ENCODE measurements at places on chromosomes 7 and 10.
A peak's percentile ranks its signal among the peaks of the same experiment; 100 is the strongest.

- DNase-seq, result no peak
These were observed 425.9 kb downstream of the LRMDA start for GRCh38 chr10:75857269-75857846.

DNA sequence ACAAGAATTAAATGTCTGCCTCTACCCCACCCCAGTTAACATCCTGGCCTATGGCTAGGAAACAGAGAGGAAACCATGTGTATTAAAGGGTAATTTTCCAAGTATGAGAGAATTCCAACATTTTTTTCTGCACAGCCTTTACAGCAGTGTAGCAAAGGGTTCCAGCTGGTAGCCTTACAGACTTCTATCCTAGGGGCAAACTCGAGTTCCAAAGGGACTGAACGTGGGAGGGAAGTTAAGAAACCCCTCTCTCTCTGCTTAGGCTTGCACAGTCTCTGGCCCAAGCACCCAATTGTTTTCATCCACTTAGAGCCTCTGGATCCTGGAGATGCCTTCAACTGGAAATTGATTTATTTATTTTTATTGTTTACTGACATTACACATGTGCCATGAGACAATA is 60.3 kb downstream of the SLC16A12 start:
- no peak for DNase-seq

DNA sequence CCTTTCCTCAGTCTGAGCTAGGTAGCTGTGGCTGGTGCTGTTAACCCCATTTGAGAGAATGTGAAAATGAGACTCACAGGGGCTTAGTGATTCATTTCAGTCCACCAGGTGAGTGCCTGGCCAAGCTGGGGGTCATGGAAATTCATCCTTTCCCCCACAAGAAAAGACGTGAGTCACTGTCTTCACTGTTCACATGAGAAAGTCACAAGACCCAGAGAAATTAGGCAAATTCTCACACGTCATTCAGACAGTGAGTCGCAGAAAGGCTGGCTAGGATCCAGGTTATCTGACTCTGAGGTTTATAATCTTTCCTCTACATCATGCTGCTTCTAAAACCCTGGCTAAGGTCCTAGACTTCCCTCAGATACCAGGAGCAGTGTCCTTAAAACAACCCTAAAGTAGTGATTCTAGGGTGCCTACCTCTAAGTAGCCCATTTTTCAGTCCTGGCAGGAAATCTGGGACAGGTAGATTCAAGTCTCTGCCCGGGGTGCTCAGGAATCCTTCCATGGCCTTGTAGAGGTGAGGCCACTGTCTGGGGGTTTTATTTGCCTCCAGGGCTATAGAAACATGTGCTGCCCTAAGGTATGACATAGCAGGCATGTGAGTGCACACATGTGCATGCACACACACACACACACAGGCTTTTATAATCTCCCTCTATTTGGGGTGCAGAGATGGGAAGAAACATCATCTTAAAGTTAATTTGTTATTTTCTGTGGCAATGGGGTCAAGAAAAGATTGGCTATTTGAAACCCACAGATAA is 427.9 kb upstream of the CELF2 start:
- DNase-seq, result peak; percentile 28

DNA sequence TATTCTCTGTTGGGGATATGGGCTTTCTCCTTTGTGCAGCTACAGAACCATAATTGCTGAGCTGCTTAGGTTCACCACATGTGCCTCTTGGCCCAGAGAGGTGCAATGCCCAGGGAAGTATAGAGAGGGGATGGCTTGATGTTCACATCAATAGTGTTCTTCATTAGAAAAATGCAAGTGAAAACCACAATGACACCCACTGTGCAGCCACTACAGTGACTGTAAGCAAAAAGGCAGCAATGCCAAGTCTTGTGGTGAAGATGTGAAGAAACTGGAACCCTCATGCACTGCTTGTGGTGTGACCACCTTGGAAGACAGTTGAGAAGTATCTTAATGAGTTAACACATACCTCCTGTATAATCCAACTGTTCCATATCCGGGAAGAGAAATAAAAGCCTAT is 318.9 kb upstream of the ZMIZ1 start:
- DNase-seq, result no peak

GRCh38 chr10:75788394-75789205 is 357.2 kb downstream of the LRMDA start:
- no peak for DNase-seq

GRCh38 chr7:82600531-82600930 is 157.0 kb upstream of the CACNA2D1 start:
- DNase-seq, result no peak

- DNase-seq, result no peak
These were observed 17.5 kb downstream of the TUBAL3 start for GRCh38 chr10:5387169-5387568.

- no peak for DNase-seq
These were observed 144.2 kb upstream of the EGR2 start for GRCh38 chr10:62960416-62960815.

DNA sequence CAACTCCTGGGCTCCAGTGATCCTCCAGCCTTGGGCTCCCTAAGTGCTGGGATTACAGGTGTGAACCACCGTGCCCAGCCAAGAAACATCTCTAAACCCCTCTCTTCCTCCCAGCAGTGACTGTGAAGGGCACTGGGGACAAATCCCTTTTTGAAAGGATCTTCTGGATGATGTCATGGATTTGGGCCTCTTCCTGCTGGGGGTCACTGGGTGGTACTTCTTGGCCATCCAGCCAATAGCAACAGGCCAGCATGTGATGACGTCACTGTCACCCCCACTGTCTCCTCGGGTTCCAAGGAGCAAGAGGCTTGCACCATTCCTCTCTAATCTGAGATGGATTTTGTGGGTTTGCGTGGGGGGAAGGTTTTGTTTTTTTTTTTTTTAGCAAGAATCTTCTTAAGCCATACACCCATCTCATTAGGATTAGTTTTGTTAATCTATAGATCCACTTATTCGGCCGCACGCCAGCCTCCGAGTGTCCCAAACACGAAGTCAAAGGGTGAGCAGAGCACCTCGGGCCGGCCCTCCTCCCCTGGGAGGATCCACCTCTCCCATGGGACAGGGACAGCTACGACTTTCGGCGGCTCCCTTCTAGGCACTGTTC is 29.4 kb upstream of the TNRC18 start:
- no peak for DNase-seq

- DNase-seq, result no peak
These were observed 167.0 kb downstream of the ARID5B start for GRCh38 chr10:62068464-62068863.

GRCh38 chr10:128165536-128165935 is 39.3 kb upstream of the MKI67 start:
- DNase-seq, result no peak

- DNase-seq, result peak; percentile 6
These were observed 76.1 kb upstream of the ZEB1 start for GRCh38 chr10:31242902-31243301.

- DNase-seq, result no peak
These were observed 171.5 kb downstream of the ZMYND11 start for GRCh38 chr10:306675-307185.

- peak; percentile 68 for DNase-seq
These were observed 38.4 kb downstream of the SLC39A12 start for GRCh38 chr10:17989908-17990767.

GRCh38 chr7:142808461-142808801 is 37.7 kb downstream of the PRSS2 start:
- no peak for DNase-seq

DNA sequence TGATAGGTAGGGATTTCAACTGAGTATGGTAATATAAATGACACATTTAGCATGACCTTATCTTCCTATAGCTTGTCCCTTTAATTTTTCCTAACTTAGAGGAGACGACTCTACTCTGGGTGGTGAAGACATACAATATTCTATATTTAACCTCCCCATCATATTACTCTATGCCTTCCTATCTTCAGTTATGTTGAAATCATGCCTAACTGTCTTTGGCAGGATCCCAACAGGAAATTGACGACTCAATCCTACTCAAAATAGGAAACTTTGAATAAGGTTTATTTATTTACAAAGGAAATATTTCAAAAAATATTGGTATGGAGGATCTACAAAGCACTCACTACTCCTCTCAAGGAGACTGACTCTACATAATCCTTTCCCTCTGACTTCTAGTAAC is 24.1 kb upstream of the SEMA3A start:
- DNase-seq, result no peak

DNA sequence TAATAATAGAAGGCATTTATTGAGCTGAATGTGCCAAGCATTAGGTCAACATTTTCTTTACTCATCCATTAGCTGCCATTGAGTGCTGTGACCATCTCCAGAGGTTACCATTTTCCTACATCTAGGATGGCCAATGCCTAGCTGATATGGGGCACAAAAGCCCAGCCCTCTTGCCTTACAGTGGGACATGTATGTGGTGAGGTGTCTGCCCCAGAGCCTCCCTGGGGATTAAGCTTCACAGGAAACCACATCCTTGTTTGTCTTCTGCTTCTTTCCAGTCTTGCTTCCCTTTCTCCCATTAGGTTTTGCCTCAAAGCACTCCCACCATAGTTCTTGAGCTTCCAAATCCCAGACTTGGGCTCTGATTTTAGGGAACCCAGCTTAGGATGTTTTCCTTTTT is 258.7 kb downstream of the SORCS3 start:
- no peak for DNase-seq

DNA sequence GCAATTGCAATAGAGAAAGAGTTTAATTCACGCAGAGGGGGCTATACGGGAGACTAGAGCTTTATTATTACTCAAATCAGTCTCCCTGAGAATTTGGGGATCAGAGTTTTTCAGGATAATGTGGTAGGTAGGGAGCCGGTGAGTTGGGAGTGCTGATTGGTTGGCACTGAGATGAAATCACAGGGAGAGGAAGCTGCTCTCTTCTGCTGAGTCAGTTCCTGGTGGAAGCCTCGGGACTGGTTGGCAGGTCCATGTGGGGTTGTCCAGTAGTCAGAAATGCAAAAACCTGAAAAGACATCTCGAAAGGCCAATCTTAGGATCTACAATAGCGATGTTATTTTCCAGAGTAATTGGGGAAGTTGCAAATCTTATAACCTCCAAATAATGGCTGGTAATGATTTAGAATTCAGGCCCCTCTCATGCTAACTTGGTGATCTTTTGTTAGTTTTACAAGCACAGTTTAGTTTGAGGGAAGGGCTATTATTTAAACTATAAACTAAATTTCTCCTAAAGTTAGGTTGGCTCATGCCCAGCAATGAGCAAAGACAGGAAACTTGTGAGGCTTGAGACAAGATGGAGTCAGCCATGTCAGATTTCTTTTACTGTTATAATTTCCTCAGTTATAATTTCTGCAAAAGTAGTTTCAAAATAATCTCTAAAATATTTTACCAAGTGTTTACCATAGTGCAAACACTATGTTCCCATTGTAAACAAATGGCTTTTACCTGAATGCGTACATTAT is 39.4 kb upstream of the SLC25A13 start:
- no peak for DNase-seq

- DNase-seq, result no peak
These were observed 5.1 kb upstream of the ADAMTS14 start for GRCh38 chr10:70666960-70667798.

DNA sequence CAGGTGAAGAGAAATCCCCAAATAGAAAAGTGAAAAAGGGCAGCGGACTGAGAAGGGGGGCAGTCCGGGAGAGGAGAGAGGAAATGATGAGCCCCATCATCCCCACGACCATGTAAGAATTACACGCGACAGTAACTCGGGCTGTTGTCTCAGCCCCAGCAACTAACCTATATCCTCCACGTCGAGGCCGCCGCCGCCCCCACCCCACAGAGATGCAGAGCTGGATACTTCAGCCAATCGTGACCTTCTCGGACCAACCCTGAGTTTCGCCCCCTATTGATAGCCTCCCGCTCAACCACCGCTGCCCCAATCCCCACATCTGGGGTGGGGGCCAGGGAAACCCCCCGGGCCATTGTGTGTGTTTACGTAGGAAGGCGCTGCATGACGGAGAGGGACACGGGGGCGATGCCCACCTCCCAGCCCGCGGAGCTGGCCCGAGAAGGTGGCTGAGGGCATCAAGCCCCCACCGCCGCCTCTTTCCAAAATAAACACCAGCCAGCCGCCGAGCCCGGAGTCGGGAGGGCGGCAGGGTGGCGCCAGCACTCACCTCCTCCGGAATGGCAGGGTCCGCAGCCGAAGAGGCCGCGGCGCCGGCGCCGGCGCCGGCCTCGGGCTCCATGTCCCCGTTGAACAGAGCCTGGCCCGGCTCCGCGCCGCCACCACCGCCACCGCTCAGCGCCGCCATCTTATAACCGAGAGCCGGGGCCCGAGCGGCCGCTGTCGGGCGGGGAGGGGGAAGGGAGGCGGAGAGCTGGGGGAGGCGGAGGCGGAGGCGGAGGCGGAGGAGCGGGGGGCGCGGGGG is 509 bp downstream of the BRAF start:
- peak; percentile 83 for DNase-seq

GRCh38 chr10:16392531-16393069 is 44.2 kb upstream of the PTER start:
- no peak for DNase-seq

- peak; percentile 66 for DNase-seq
These were observed 101.1 kb downstream of the TNS3 start for GRCh38 chr7:47480576-47481538.

DNA sequence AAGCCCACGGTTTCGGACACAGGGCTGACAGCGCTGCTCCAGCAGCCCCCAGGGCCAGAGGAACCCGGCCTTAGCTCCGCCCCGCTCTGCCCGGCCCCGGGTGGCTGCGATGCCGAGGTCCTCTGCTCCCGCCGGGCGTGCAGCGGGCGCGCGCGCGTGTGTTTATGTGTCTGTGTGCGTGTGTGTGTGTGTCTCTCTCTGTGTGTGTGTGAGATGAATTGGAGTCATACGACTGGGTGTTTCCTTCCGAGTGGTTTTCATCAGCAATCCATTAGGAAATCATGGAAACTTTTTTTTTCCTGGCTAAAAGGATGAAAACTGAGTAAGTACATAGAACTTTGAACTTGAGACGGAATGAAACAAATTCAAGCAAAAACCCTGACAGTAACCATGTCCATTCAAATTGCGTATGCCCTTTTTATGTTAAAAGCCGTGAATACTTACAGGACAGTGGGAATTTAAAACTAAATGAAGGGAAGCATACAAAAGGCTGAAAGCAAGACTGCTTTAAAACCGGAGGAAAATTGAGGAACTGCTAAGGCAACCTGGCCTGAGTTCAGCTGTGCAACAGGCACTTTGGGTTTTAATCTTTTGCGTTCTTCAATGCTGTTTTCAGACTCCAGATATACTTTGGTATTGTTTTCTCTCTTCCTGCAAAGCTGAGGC is at the start of gene CPED1:
CPED1 (plus strand) TSS at position 121 of the 666 bp plus-strand sequence. CDS start 911 bp downstream, outside the sequence.
- peak; percentile 37 for DNase-seq

DNA sequence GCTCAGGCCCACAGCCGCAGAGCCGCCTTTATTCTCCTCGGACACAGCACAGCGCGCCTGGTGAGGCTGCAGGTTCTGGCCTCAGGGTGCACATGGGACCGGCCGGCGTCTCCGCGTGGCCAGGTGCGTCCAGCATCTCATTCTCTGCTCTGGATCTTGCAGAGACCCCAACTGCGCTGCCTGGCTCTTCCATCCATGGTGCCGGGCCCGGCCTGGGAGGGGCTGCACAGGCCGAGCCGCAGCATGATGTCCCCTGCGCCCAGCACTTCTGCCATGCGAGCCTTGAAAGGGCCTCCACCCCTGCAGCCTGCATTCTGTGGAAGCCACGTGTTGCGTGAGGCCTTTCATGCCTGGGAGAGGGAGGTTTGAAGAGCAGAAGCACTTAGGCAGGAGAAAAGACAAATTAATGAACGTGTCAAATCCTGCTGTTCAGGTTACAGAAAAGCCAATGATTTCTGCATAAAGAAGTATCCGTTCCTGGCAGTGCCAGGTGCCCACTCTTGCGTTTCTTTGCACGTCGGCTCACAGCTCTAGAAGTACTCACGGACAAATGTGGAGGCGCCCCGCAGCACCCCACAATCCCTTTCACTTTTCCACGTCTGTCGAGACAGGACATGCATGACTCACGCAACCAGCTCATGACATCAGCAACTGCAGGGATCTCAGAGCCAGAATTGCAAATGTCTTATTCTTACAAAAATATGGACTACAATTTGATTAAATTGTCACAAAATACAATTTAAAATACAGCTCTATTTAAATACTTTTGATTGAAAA is 571.4 kb downstream of the DNAJB6 start:
- no peak for DNase-seq

Measured in GM06990 (cell line).